NCI-H510A treated with DMSO at 0.1 percent for 48 hours (cell line): ENCODE measurements at places on chromosomes 1 and 21.

DNA sequence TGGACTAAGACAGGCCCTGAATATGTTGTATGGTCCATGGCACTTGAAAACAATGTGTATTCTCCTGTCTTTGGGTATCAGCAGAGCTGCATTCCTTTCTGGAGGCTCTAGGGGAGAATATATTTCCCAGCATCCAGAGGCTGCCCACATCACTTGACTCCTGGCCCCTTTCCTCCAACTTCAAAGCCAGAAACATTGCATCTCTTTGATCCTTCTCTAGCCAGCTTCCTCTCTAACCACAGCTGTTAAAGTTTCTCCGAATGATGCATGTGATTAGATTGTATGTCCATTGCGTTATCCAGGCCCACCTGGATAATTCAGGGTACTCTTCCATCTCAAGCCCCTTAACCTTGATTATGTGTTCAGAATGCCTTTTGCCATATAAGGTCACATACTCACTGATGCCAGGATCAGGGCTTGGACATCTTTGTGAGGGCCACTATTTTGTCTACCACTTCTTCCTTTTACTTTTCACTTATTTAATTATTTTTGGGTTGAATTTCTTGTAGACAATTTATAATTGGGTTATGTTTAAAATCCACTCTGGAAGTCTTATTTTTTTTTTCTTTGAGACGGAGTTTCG lies 5.3 kb downstream of the CHD1L start:
- no peak for DNase-seq

- DNase-seq: no peak
Observed at GRCh38 chr1:34167389-34167788, 2.4 kb upstream of the CSMD2 start.

DNA sequence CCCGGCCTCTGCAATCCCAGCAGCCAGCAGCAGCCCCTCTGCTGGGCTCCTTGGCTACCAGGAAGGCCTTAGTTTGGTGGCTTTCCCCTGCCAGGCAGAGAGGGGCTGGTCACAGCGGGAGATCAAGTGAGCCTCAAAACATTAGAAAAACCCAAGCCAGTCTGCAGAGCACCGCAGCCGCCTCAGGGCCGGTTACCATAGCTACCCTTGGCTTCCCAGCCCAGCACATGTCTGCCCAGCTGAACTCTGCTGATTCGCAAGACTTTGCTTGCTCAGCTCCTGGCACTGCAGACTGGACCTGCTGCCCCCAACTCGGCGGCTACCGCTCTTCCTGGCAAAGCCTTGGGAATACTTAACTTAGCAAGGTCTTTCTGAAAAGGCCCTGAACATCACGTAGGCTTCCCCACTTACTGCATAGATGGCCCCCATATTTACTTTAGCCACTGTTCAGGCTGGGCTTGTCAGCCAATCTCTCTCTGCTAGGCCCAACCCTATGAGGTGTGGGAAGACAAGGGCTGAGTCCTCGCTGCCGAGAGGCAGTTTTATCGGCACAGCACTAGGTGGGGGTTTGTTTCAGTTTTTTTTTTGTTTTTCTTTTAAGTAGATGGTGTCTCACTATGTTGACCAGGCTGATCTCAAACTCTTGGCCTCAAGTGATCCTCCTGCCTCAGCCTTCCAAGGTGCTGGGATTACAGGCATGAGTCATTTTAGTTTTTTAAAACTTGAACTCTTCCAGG lies 28.6 kb upstream of the PLEKHG5 start:
- peak; percentile 38 for DNase-seq

- peak; percentile 33 for DNase-seq
Observed at GRCh38 chr1:172533513-172534151, 682 bp downstream of the SUCO start.

- DNase-seq: no peak
Observed at GRCh38 chr21:39187141-39187540, 3.9 kb upstream of the PSMG1 start.

DNA sequence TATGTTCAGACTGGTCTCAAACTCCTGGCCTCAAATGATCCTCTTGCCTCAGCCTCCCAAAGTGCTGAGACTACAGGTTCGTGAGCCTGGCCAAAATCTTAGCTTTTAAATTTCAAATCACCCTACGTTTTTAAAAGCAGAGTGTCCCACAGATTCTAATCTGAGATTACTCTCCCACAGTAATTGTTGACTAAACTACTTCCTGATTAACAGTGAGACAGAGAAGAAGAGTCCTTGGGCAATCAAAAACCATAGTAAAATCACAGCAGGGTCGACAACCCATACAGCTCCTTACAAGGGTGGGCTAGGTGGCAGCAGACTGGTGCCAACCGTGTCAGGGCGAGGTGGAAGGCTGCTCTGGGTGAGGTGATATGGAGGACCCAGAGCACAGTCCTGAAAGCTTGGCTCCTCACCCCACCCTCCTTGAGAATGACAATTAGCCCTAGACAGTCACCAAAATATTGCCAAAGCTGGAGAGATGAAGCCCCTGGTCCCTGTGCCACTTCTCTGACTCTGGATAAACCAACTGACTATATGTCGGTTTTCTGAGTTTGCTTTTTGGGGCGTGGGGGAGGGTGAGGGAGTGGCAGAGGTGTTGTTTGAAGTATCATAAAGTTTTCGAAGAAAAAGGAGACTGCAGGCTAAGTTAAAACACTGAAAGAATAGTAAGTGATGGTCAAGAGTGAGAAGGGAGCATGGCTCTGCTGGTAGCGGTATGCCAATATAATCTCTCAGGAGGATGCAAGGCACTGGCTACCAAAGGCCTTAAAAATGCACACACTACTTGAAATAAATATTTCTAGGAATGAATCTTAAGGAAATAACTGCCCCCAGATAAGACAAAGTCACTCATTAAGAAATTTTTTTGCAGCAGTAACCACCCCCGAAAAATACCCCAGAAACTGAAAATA lies 86.8 kb downstream of the SLC45A1 start:
- no peak for DNase-seq

- no peak for DNase-seq
Observed at GRCh38 chr1:20487236-20487590, 1.2 kb upstream of the CAMK2N1 start.

GRCh38 chr1:8164670-8165069 lies 138.6 kb upstream of the ERRFI1 start:
- DNase-seq: no peak

DNA sequence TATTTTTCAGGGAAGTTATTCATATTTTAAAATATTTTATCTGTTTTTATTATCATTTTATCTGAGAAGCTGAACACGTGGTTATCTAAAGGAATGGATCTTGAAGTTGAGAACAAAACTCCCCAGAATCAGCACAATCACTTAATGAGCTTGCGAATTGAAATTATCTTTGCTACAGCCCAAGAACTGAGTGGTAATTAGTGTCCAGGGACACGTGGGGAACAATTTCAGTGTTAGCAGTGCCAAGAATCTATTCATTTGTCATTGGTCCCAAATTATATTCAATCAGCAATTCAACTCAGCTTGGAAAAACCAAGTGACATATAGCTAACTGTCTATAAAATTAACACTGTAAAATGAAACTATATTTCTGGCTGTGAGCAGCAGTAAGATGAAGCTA lies 197.6 kb upstream of the UBE2U start:
- DNase-seq: no peak

GRCh38 chr1:225816643-225817538 lies 7.0 kb downstream of the EPHX1 start:
- DNase-seq: no peak

DNA sequence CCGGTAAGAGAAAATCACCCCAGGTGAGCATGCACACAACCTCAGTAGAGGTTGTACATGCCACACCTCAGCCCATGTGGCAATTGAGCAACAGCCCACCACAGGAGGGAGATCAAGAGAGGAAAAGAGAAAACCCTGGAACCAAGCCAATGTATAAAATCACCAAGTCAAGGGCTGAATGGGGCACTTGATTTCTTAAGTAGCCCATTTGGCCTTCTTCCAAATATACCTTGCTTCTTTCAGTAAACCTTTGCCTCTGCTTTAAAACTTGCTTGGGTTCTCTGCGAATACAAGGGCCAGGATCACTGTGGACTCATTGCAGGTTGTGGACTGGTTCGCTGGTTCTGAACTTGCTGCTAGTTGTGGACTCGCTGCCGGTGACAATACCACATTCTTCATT lies 1814.0 kb downstream of the PLA2G4A start:
- peak; percentile 80 for DNase-seq

DNA sequence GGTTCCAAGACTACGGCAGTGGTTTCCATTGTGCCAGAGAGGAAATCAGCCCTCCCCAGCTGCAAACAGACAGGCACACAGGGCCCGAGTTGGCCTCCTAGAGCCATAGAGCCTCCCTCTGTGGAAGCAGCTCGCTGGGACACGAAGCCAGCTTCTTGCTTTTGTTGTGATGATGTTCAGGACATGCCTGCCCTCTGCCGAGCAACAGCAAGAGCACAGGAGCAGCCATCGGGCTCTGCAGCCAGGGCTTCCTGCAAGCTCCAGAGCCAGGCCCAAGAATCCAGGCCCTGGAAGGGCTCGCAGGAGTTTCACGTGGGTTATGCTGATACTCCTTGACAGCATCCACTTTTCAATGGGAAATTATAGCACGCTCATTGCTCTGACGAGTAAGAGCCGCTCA lies 18.5 kb downstream of the NPHP4 start:
- no peak for DNase-seq

- peak; percentile 35 for DNase-seq
Observed at GRCh38 chr1:18069903-18070302, 37.7 kb upstream of the IGSF21 start.

DNA sequence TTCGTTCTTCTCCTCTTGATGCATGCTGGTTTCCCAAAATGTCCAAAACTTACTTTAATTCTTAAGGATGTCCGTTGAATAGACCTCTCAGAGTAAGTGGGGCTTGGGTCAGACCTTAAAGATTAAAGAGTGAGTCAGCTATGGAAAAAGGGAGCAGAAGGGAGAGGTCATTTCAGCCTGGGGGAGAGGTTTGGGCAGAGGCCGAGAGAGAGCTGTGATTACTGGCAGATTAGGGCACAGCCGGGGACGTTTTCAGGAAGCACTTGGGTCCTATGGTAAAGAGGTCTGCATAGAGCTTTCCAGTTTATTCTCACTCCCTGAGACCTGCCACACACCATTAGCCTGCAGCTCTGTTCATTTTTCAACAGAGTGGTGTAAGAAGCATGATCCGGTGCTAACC lies 14.0 kb upstream of the ST3GAL3 start:
- DNase-seq: no peak

- no peak for DNase-seq
Observed at GRCh38 chr1:14723401-14723800, 124.9 kb downstream of the KAZN start.

DNA sequence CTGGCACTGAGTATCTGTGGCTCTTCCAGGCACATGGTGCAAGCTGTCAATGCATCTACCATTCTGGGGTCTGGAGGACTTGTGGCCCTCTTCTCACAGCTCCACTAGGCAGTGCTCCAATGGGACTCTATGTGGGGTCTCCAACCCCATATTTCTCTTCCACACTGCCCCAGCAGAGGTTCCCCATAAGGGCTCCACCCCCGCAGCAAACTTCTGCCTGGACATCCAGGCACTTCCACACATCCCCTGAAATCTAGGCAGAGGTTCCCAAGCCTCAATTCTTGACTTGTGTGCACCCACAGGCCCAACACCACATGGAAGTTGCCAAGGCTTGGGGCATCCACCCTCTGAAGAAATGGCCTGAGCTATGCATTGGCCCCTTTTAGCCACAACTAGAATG lies 18.8 kb downstream of the ODF2L start:
- no peak for DNase-seq

- no peak for DNase-seq
Observed at GRCh38 chr1:44941424-44942324, 44.7 kb downstream of the EIF2B3 start.
